ENCODE measurements at places on chromosomes 6 and 20. TPM values are rescaled to one million over a fixed set of nuclear protein-coding genes. Genes with fewer than 3 reads are reported as not detected.

Gene BEND6
- 1.0 TPM for total RNA-seq

Gene ALDH8A1
- 3.0 TPM for total RNA-seq

Gene RSPH3
- total RNA-seq, result 8.3 TPM

Gene TTPAL
- total RNA-seq, result 40.8 TPM

- no peak for DNase-seq
Observed at GRCh38 chr6:154824076-154824475, 90.9 kb downstream of the SCAF8 start.

- DNase-seq, result no peak
Observed at GRCh38 chr20:50538276-50538675, 28.1 kb downstream of the PTPN1 start.

GRCh38 chr6:169097381-169097959, 156.2 kb downstream of the THBS2 start:
- DNase-seq, result no peak

GRCh38 chr6:31402324-31403282, 792 bp upstream of the MICA start:
- no peak for DNase-seq

DNA sequence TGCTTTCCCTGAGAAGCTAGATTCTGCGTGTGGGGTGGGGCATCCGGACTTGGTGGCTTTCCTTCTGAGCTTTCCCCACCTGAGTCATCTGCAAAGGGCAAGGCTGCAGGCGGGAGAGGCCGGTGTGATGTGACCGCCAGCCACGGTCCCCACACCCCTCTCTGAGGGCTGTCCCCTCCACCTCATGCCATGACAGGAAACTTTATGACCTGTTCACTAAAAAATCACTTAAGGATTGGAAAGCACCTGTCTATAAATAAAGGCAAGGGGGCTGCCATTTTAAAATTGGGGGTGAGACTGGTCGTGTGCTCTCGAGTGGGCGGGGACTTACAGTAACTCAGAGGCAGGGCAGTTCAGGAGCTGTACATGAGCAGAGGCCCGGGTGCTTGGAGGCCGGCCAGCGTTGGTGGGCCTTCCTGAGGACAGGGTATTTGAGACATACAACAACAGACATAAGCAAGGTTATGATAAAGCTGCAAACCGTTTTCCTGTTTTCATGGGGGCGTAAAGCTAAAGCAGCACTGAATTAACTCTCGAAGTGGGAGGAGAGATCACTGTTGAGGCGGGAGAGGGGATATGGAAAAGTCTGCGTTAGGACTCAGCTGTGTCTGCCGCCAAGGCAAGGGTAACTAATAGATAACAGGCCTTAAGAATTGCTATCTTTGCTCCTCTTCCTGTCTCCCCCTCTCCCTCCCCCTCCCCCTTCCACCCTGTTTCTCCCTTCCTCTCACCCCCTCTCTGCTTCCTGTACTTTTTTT, 16.1 kb upstream of the SERPINB1 start:
- no peak for DNase-seq

DNA sequence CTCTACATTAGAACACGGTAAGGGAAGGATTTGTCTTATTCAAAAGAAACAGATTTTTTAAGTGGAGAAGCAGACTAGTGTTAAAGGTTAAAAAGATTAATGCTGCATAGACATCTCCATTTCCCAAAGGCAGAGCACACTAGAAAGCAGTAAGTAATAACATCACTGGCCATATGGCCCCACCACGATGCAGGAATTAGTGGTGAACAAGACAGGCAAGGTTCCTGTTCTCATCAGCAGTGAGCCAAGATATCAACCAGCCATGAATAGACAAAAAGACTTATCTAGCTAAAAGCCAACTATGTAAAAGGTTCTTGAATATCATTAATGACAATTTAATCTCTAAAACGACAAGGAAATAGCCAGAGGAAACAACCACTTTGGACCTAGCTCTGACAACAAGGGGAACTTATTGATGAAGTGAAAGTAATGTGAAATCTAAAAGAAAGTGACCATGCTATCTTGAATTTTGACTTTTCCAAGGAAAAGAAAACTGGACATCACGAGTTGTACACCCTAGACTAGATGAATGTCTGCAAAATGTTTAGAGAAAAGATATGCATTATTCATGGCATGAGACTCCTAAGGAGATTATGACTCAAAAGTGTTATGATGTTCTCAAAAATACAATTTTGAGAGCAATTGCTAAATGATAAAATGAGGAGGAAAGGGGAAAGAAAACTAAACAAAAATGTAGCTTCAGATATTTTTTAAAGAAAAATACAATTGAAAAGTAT, 157.9 kb upstream of the STXBP5 start:
- DNase-seq, result no peak

DNA sequence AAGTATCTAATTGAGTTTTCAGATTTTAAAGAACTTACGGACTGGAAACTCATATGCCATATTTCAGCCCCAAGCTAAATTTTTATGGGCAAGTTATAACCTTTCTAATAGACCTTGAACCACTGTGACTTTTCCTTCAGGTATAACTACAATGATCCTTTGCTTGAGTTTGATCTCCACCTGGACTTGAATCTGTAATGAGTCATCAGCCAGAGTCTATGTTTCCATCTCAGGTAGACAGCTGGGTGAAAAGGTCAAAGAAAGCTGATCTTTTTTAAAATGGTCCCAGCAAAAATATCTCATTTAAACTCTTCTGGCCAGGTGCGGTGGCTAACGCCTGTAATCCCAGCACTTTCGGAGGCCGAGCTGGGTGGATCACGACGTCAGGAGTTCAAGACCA, 88.4 kb upstream of the SGK1 start:
- DNase-seq, result no peak

- DNase-seq, result peak; percentile 38
Observed at GRCh38 chr6:35920793-35921732, at the start of gene SRPK1. Gene SRPK1, minus strand, starts transcription at chr6:35921098. Its CDS starts 42 bp downstream, at chr6:35921056.

GRCh38 chr6:42010909-42011308, 39.4 kb upstream of the TAF8 start:
- no peak for DNase-seq

All from omental fat pad (tissue), 4 donors.